ENCODE measurements at places on chromosomes 11 and 22.

GRCh38 chr11:116888024-116888423 is 50.6 kb upstream of the APOA1 start:
- DNase-seq: no peak

- no peak for DNase-seq
These were observed 22.2 kb downstream of the MYBPC3 start for GRCh38 chr11:47329987-47330931.

- no peak for DNase-seq
These were observed 11.6 kb downstream of the CDPF1 start for GRCh38 chr22:46238541-46238940.

DNA sequence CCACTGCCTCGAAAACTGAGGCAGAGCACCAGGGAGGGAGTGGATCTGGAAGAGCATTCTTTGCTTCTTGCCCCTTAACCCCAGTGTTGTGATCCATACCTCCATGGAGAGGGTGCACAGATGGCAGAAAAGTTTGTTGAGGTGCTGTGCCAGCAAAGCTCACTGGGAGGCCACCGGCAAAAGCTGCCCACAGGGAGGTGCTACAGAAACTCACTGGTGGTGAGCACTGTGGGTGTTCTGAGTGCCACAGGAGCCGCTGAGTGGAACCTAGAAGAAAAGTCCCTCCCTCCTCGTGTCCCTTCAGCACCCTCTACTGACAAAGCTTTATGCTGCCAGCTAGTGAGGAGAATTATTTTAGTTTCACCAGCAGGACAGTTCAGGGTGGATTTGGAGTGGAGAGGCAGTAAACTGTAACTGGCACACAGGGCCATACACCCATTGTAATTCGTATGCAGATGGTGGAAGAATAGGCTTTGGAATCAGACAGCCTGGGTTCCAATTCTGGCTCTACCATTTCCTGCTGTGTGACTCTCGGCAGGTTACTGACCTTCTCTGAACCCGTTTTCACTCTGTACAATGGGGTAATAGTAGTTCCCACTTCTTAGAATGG is 84.6 kb downstream of the SWAP70 start:
- peak; percentile 57 for DNase-seq

DNA sequence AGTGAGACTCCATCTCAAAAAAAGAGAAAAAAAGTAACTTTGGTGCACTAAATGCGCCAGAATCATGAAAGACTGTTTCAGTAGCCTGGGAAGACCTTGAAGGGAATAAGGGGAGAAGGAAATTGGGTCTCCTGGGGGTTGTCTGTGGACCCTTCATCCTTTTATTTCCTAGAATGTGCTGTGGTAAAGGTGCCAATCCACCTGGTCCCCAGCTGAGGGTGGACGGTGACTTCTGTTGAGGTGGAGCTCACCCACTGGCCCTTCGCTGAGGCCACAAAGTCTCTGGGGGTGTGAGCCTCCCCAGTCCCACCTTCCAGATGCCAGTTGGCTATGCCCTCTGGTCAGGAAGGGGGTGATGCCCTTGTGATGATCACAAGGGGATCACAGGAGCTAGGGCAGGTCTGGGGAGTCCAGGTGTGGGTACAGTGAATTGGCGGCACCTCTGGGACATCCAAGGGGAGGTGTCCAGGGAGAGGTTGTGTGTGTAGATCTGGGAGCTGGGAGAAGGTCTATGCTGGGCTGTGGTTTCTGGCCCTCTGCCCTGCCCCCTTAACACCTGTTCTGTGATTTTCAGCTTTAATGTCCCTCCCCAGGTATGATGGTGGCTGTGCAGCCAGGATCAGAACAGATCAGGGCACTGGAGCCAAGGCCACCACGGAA is 34.2 kb upstream of the LMO1 start:
- DNase-seq: no peak

- DNase-seq: peak; percentile 67
These were observed at the start of gene GRAMD1B for GRCh38 chr11:123429913-123430720. Gene GRAMD1B (plus strand): TSS chr11:123430269. CDS start chr11:123430793, 524 bp downstream.

- no peak for DNase-seq
These were observed 9.2 kb downstream of the PVALB start for GRCh38 chr22:36807627-36808026.

DNA sequence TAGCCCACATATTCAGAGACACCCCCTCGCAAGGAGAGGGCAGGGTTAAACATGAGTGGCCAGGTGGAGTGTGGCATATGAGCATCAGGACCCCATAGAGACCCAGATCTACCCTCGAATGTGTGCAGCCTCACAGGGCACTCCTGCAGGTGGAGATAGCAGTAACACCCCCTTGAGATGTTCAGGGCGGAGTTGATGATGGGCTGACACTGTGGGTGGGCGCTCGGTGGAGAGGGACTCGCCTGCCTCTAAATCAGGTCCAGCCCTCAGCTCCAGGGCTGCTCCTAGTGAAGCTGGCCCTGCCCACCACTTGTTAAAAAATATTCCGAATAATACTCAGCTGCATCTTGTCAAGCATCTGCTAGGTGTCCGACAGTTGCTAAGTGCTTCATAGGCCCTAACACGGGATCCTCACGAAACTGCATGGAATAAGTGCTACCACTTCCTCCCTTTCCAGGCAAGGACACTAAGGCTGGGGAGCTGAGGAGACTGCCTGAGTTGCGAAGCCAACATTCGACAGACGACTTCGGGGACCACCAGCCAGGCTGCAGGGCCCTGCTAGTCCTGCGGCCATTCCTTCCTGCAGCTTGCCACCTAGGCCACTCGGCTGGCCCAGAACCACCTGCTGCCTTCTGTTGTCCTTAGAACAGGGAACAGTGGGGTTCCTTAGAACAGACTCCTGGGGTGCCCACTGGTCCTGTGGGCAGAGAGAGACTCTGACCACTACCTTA is 74.0 kb upstream of the WNT11 start:
- no peak for DNase-seq

DNA sequence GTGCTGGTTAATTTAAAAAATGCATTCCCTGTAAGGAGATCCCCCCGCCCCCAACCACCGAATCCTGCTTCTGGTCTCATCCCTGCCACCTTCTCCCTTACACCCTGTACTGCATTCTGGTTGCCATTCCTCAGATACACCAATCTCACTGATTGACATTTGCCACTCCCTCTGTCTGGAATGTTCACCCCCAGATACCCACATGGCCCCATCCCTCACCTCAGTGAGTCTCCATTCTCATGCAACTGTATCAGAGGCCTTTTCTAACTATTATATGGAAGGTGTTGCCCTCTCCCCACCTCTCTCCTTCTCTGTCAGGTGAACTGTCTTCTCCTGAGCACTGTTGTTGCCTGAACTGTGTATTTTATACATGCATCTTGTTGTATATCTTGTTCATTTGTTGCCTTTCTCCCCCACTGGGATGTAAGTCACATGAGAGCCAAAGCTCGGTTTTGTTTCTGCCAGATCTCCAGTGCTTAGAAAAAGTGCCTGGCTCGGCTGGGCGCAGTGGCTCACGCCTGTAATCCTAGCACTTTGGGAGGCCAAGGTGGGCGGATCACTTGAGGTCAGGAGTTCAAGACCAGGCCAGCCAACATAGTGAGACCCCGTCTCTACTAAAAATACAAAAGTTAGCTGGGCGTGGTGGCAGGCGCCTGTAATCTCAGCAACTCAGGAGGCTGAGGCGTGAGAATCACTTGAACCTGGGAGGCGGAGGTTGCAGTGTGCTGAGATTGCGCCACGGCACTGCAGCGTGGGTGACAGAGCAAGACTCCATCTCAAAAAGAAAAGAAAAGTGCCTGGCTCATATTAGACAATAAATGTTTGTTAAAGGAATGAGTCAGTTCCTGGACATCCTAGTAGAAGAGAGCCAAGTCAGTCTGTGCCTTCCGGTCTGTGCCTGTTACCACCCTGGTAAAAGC is 61.0 kb downstream of the TNRC6B start:
- DNase-seq: peak; percentile 72

- no peak for DNase-seq
These were observed 42.9 kb upstream of the GAB2 start for GRCh38 chr11:78460471-78460870.

DNA sequence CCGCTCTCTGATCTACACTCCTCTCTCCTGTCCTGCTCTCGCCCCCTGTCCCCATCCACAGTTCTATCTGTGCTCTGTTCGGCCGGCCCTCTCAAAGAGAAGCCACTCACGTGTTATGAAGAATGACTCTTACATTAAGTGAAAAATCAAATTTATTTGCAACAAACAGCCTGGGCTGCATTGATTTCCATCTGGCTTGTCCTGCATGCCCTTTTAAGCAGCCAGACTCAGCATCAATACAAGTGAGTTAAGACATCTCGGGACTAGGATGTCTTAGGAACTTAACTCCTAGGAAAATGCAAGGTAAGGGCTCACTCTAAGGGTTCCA is 373.5 kb downstream of the TENM4 start:
- DNase-seq: no peak

DNA sequence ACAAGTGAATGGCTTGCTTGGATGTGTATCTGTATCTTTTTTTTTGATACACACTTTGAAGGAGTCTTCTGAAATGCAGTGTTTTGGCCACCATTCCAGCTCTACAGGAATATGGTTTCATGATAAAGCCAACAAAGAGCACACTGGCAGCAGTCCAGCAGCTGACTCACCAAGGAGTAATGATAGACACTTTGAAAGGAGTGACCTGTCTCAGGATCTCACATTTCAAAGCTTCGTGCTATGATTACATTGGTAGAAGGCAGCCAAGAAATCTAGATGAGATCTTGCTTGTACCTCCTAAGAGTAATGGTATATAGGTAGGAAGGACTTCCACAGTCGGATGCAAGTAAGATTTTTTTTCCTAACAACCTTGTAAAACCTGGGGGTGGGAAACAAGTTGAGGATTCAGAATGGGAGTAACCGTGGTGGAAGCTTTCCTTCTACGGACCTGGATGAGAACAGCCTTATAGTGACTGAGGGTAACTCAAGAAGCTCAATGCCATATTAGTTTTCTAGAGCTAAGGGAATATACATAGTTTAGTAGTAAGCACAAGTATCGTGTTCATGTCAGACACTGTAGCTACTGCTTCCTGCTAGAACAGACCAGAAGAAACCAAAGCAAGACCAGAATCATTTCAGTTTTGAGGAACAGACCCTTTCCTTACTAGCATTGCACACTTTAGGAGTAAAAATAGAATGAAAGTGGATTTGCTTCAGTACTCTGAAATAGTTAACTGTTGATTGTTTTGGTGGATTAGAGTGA is 25.0 kb downstream of the MTMR3 start:
- DNase-seq: peak; percentile 87

DNA sequence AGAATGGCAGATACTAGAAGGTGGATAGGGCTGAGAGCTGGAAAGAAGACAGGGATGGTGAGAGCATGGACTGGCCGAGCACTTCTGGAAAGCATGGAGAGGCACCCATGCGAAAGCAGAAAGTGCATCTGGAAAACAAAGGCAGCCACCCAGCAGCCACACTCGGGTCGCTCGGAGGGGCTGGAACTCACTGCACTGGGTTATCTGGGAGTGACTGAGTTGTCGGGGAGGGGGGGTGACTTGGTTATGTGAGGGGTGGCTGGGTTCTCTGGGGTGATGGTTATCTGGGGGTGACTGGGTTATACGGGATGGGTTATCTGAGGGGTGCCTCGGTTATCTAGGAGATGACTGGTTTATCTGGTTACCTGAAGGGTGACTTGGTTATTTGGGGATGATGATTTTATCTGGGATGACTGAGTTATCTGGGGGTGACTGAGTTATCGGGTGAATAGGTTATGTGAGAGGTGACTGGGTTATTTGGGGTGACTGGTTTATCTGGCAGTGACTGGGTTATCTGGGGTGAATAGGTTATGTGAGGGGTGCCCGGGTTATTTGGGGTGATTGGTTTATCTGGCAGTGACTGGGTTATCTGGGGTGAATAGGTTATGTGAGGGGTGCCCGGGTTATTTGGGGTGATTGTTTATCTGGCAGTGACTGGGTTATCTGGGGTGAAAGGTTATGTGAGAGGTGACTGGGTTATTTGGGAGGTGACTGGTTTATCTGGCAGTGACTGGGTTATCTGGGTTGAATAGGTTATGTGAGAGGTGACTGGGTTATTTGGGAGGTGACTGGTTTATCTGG is 2.6 kb upstream of the PANX2 start:
- no peak for DNase-seq

DNA sequence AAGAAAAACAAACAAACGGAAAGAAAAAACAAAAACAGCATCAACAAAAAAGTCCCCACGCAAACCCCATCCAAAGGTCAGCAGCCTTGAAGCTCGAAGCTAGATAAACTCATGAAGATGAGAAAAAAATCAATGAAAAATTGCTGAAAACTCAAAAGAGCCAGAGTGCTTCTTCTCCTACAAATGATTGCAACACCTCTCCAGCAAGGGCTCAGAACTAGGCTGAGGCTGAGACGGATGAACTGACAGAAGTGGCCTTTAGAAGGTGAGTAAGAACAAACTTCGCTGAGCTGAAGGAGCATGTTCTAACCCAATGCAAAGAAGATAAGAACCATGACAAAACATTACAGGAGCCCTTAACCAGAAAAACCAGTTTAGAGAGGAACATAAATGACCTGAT is 18.4 kb upstream of the FTH1 start:
- no peak for DNase-seq

GRCh38 chr11:116415095-116415494 is 357.7 kb downstream of the BUD13 start:
- DNase-seq: no peak

GRCh38 chr11:118379497-118379896 is 20.1 kb downstream of the UBE4A start:
- no peak for DNase-seq

DNA sequence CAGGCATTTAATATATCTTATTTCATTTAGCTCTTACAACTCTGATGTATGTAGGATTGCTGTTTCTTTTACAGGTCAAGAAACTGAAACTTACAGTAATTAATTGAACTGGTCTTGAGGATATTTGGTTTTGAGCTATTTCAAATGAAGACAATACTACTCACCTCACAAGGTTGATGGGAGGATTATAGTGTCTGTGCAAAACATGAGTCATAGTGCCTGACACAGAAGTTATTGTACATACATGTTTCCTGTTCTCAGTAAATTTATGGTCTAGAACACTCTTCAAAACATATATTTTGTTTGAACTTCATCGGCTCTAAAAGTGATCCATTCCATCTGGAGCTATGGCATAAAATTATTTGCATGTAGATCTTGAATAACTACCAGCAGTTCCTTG is 61.9 kb downstream of the CECR2 start:
- no peak for DNase-seq

GRCh38 chr22:50074056-50074455 is 11.2 kb downstream of the MLC1 start:
- DNase-seq: no peak

DNA sequence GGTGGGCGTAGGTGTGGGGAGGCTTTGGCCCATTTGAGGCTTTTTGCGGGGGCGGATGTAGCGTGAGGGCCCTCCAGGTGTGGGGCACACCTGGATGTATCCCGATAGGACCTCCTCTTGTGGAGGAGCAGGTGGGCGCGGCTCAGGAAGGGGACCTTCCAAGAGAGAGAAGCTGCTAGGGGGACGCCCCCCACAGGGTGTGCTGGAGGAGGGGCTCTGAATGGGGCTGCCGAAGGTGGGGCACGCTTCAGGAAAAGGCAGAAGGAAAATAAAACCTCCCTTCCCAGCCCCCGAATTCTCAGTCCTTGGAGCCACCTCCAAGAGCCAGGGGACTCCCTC is 621 bp downstream of the SGSM1 start:
- peak; percentile 36 for DNase-seq

GRCh38 chr11:27367881-27368280 is 4.9 kb upstream of the CCDC34 start:
- no peak for DNase-seq
